ENCODE measurements at places on chromosomes 12 and 14.

DNA sequence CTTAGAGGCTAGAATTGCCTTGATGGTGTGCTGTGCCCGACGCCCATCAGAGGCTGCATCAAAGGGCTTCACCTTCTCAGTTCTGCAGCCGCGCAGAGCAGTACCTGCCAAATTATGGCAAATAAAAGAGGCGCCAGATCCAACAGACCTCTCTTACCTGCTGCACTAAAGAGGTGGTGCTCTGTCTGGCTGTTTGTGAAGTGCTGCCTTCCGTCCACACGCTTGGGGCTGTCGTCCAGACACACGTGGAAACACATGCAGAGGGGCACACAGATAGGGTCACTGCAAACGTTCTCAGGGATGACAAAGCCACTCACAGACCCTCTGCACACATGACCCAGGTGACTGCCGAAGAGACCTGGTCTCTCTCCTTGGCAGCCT lies 617.5 kb downstream of the VRK1 start:
- DNase-seq, result no peak

DNA sequence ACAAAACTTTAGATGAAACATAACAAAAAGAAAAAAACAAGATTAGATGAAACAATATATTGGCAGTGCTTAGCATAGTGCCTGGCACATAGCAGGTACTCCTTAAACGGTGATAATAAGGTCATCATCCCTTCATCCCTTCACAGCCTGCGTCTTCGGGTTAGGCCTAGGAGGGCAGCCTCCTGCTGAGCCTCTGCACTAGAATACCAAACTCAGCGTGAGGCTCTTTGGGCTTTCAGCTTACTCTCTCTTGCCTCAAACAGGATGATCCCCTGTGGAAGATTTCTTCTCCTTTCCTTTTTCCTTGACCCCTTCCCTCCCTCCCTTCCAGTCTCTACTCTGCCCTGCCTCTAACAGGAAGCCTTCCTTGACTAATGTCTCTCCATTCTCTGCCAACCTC lies 14.4 kb upstream of the FIGNL2 start:
- no peak for DNase-seq

DNA sequence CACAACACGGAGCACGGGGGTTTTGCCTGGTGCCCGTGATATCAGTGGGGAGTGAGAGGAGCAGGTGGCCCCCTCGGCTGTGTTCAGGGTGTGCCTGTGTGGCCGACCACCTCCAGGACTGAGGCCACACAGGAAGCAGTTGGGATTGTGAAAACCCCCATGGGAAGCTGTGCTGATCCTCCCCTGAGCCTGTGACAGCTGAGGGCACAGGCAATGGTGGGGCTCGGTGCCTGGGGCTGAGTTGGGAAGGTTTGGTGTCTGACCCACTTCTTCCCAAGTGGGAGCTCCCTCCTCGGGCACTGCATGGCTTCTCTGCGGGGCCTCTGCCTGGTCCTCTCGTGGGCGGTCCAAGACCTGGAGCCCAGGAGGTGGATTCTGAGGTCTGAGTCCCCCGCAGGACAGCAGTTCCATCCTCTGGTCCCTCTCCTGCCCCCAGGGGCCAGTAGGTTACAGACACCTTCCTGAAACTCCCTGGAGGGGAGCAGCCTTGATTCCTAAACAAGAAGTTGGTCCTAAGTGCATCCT lies 17.9 kb downstream of the PACS2 start:
- DNase-seq, result no peak

DNA sequence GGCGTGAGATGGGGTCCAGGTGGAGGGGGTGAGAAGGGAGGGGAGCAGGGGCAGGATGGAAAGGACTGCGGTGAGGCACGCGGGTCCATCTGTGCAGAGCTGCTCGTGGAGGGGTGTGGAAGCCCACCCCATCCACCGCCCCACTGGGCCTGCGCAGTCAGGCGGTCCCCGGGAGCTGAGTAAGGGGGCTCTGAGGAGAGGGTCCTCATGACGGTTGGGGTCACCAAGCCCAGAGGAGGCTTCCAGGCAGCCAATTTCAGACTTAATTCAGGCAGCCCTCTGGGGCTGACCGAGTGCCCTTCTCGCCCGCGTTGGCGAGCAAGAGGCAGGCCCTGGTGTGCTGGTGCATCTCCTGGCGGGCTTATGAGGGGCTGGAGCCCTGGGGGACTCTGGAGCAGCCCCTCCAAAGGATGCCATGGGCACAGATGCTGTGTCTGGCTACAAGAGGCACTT lies 115.5 kb downstream of the KIF26A start:
- DNase-seq, result no peak

- DNase-seq, result no peak
Observed at GRCh38 chr12:50188241-50188781, 21.1 kb upstream of the CERS5 start.

DNA sequence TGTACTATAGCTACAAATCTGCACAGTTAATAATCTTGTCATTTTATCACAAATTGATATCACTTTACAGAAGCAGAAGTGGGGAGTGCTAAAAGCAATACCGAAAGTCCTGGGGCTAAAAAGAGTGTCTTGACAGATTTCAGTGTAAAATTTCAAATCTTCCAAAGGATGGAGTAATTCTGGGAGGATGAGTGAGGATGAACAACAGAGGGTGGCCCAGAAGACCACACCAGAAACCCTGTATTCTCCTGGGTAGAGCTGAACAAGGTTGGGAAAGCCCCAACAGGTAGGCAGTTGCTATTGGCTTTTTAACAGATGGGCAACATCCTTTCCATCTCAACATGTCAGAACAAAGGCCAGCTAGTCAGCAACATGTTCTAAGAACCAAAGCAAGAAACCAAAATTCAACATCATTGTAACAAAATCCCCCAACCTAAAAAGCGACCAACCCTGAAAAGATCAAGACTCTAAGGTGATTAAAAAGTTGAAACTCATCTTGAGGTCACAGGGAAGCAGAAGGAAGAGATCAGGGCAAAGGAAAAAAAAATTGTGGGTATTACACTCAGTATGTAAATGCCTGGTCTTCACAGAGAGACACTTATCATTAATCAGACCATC lies 38.8 kb downstream of the CBX5 start:
- no peak for DNase-seq

DNA sequence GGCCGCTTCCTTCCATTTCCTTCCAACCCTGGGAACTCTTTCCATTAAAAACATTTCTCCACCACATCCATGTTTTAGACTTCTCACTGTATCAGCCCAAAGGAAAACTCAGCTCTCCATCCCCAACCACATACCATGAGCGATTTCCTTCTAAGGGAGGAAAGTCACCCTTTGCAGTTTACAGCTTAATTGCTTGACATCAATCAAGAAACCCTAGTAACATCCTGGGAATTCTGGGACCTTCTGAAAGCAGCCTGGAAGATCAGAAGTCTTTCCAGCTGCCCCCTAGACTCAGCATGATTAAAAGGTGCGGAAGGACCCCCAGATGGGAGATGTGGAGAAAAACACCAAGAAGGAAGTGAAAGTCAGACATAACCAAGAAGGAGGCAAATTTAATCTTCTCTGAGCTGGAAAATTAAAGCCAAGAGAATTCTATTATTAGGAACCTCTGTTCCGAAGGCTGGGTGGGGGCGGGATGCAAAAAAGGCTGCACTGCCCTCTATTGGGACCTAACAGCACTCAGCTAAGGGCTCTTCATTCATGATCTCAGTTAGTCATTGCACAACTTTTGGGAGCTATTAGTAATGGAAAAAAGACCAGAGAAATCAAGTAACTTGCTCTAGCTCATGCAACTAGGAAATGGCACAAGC lies 73.3 kb upstream of the PLXNC1 start:
- no peak for DNase-seq

GRCh38 chr14:102938191-102938590 lies 15.7 kb downstream of the AMN start:
- no peak for DNase-seq

GRCh38 chr14:59688224-59689170 lies 111.9 kb upstream of the CCDC175 start:
- DNase-seq, result no peak

Measured in activated CD8-positive, alpha-beta memory T cell treated with anti-CD3 and anti-CD28 coated beads for 4 hours (primary cell).